ENCODE measurements at places on chromosomes 6 and 20.
A peak's percentile ranks its signal among the peaks of the same experiment; 100 is the strongest.

GRCh38 chr6:127383988-127384387 lies 40.6 kb upstream of the ECHDC1 start:
- DNase-seq: no peak

GRCh38 chr6:21409231-21409630 lies 184.3 kb upstream of the SOX4 start:
- DNase-seq: no peak

DNA sequence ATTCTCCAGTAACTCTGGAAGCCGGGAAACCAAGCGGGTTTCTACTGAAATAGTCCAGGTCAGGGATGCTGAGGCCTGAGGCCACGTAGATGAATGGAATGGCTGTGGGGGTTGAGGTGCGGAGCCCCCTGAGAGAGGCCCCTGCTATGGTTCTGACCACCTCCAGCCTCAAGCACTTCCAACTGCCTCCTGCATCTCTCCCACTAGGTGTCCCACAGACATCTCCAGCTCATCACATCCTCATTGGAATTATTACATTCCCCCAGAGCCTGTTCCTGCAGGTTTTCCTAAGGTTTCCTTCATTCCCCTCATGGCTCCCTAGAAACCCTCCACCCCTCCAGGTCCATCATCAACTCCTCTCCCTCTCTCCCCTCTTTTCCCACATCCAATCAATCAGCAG lies 48.7 kb downstream of the UNC5CL start:
- DNase-seq: no peak

DNA sequence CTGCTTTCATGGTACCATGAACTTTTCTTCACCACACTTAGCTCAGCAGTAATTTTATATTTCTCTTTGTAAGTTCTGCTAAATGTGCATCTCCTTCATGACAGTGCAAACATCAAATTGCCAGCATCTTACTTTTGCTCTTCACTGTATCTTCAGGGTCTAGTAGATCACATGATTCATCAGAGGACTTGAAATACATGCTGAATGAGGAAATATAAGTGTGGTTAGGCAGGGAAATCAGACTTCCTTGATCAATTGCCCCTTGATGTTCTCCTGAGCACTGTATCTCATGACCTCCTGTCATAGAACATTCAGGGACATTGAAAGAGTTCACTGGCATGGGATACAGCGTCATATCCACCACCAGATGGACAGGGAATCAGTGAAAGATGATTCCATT lies 25.3 kb upstream of the POLR1H start:
- no peak for DNase-seq

GRCh38 chr6:26033085-26033940 lies 53.9 kb upstream of the HFE start:
- DNase-seq: peak; percentile 87

GRCh38 chr6:63477422-63478040 lies 94.7 kb upstream of the LOC128125822 start:
- no peak for DNase-seq

DNA sequence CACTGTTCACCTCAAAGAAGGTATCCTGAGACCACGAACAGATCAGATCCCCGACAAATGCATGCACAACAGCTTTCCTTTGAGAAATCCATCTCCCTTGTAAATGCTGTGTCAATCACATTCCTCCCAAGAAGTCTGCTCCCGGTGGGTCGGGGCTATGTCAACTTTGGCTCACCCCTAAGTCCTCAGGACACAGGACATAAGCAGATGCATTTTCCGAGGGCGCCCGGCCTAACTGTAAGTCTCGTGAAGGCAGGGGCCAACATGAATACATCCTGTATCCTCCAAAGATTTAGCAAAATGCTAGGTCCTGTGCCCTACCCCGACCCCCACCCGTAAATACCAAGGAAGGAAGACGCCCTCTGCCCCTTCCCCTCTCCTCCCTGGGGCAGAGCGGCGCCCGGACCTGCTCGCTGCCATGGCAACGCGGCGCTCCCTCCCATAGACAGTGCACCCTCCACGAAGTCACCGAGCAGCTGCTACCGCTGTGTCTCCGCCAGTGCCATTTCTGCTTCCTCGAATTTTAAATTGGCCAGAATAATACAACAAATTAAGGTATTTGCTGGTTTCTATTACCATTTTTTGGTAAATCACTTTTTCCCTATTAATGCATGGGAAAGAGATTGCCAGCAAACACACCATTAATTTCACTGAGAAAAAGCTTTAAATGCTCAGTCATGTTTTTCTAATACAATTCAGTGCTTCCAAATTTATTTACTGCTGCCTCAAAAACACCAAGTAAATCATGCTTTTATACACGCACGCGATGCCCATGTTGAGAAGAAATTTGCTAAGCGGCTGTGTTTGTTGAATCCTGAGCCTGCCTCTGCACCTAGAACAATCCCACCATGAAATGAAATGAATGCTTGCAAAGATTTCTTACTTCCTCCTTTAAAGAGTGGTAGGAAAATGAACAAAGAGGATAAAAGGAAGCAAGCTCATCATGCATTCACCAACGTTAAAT lies 100.6 kb downstream of the PCSK2 start:
- no peak for DNase-seq

DNA sequence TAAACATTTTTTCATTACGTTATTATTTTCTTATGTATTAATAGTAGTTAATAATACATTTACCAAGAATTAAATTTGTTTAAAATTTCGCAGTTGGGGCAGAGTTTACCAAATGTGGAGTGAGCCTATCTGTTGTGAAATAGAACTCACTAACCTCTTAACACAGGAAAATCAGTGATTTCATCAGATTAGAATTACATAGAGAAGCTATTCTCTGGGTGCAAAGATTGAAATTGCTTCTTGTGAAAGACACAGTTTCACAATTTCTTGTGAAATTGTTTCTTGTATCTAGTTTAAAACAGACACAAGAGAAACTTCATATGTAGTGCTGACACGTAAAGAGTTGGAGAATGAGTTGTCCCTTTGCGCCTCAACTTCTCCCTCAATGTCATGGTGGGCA lies 69.4 kb upstream of the PRL start:
- DNase-seq: no peak

- no peak for DNase-seq
These were observed 433 bp downstream of the QRSL1 start for GRCh38 chr6:106629859-106630163.

GRCh38 chr6:112061605-112062004 lies 7.7 kb downstream of the CCN6 start:
- DNase-seq: no peak

GRCh38 chr6:109235481-109236038 lies 140.3 kb downstream of the CEP57L1 start:
- DNase-seq: no peak

GRCh38 chr6:27290065-27290849 lies 21.8 kb downstream of the POM121L2 start:
- no peak for DNase-seq

- DNase-seq: no peak
These were observed at the start of gene SMLR1 for GRCh38 chr6:130827247-130828149. Gene SMLR1 (plus strand): TSS chr6:130827406. CDS start chr6:130827414, 8 bp downstream.

DNA sequence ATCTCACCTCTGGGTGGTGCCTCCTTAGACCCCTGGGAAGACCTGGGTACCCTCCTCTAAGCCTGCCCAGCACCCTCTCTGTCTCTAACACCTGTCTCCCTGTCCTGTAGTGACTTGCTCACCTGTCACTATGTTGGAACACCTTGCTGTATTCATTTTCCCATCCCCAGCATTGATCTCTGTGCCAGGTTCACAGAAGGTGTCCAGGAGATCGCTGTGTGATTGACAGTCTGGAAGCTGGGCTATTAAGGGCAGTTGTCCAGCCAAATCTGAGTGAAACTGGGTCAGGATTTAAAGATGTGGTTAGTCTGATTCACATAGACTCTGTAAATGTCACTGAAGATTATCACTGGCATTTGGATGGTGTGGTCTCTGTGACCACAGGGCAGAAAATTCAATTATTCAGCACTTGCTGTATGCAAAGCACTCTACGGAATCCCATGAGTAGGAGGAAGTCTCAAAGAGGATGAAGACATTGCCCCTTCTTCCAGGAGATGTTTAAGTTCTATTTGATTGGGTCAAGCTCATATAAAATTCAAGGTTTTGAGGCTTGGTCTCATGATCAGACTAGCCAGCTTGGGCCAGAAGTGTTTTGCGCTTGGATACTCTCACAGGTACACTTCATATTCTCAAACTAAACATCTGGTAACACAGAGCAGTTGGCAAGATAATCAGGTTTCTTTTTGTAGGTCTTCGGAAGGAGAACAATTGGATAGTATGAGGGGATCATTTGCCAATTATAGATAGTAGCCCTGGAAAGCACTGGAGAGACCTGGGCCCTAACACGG lies 57.8 kb upstream of the TAGAP start:
- no peak for DNase-seq

Measured in GM13976 (cell line).